ENCODE measurements at places on chromosomes 16 and 17.

GRCh38 chr17:40331743-40332641 is 23.0 kb downstream of the RARA start:
- DNase-seq, result peak; percentile 57

- no peak for DNase-seq
Observed at GRCh38 chr16:49575346-49576172, 202.0 kb downstream of the C16orf78 start.

DNA sequence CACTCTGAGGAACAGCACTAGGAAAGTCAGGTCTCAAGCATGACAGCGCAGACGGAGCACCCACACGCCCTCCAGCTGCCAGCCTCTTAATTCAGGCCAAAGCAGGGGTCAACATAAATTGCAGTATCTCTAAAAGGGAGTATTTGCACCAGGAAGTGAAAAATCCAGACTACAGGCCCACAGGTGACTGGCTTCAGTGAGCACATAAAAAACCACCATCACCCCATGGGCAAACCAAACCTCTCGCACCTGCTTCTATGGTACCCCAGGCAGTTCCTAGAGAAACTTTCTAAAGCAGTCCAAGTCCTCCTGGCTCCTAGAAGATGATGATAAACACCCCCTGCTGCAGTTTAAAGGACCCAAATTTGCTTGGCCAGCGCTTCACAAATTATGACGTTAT is 129.8 kb downstream of the ZNF423 start:
- DNase-seq, result no peak

GRCh38 chr16:53054670-53055485 is at the start of gene CHD9:
Gene CHD9 (plus strand): TSS chr16:53054991. CDS start chr16:53156090, 101,099 bp downstream.
- peak; percentile 94 for DNase-seq

- peak; percentile 67 for DNase-seq
Observed at GRCh38 chr16:69482410-69482991, 58.1 kb downstream of the CYB5B start.

- no peak for DNase-seq
Observed at GRCh38 chr16:79985606-79986005, 385.1 kb upstream of the MAF start.

Measured in adipocyte (in vitro differentiated cells).